ENCODE measurements at places on chromosomes 3 and 15.

DNA sequence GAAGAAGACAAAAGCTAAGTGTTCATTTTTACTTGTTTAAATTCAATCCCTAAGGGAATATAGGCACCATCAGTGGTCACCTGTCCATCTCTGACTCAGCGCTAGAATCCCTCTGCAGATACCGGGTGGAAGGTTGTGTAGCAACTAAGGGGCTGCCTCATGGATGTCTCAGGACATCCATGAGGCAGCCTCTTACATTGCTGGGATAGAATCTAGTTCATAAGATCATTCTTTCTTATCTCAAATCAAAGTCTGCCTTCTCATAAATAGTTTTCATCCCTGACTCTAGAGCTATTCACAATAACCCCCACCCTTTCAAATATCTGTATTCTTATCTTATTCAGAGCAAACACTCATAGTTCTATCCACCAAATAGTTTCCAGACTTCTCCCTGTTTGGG lies 38.1 kb downstream of the HSPBAP1 start:
- DNase-seq: no peak

GRCh38 chr15:90286678-90287077 lies 21.2 kb downstream of the NGRN start:
- DNase-seq: no peak

- DNase-seq: no peak
Observed at GRCh38 chr3:150261418-150261817, 146.7 kb upstream of the TSC22D2 start.

DNA sequence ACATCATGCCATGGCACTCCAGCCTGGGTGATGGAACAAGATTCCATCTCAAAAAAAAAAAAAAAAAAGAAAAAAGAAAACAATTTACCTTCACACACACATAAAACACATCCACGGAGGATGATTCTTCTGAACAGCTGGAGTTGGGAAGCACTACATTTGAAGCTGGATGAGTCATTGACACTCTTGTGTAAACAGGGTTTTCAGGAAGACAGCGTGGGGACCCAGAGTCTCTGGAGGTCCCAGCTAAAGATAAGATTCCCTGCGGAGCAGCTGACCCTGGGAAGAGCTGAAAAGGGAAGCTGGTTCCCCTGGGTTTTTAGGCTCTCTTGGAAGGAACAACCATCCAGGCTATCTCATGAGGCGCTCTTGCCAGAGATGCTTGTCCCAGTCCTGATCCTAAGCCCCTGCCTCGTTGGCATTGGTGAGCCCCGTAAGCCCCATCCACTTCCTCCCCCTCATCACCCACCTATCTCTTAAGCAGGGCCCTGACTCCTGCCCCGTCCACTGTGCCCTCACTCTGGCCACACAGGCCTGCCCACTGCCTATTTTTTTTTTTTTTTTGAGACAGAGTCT lies 32.0 kb upstream of the FURIN start:
- no peak for DNase-seq

DNA sequence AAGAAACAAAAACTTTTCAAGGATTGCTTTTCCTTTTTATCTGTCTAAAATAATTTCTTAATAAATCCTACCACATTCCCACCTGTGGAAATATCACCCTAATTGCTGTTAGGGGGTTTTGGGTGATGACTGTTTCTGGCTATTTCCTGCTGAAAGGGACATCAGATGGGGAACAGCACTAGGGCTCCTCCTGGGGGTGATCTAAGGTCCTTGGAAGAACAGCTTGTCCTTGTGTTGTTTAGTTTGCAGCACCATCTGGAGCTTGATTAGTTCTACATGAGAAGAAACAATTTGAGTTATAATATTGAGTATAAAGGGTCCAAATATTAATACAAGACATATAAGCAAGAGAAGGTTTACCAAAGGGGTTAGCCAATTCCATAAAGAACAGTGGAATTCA lies 18.7 kb downstream of the OR5H15 start:
- no peak for DNase-seq

GRCh38 chr3:12886106-12886679 lies 44.8 kb upstream of the RPL32 start:
- DNase-seq: no peak

DNA sequence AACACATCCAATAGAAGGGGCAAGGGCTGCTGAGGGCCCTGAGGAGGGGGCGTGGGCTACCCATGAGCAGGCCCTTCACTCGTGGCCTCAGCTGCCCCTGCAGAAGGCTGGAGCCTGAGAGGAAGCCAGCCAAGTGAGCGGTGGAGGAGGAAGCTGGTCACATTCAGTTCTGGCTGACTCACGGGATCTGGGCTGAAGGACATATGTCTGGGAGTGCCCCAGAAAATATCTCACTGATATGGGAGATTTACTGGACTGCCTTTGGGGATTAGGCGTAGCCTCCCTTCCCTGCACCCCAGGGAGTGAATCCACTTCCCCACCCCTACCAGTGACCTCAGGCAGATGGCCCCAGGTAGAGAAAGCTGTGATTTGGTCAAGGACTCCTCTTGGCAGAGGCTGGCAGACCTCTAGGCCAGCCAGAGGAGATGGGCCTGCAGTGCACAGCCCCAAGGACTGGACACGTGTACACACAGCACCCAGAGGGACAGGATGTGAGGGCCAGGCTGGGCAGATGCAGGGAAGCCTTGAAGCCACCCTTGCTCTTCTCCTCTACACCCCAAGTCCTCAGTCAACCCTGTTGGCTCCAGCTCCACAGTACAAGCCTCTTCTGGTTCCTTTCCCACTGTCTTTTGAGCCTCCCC lies 14.2 kb upstream of the ANKDD1A start:
- no peak for DNase-seq

GRCh38 chr15:82178061-82178460 lies 84.5 kb downstream of the EFL1 start:
- no peak for DNase-seq

Measured in coronary artery (tissue), 2 donors.